ENCODE measurements at places on chromosomes 5 and 9.
A peak's percentile ranks its signal among the peaks of the same experiment; 100 is the strongest.

- no peak for DNase-seq
These were observed 62.2 kb downstream of the BOD1 start for GRCh38 chr5:173554038-173554955.

GRCh38 chr5:10564838-10565784 is 1.2 kb downstream of the ANKRD33B start:
- DNase-seq: peak; percentile 48

- DNase-seq: no peak
These were observed 418.5 kb upstream of the MEF2C start for GRCh38 chr5:89301321-89302025.

GRCh38 chr9:98045234-98046179 is 11.0 kb upstream of the NANS start:
- DNase-seq: no peak

- DNase-seq: peak; percentile 28
These were observed 820 bp downstream of the FBP1 start for GRCh38 chr9:94638335-94639060.

GRCh38 chr9:22068369-22068768 is 59.3 kb upstream of the CDKN2B start:
- DNase-seq: no peak
